ENCODE measurements at places on chromosomes 5 and 9.

DNA sequence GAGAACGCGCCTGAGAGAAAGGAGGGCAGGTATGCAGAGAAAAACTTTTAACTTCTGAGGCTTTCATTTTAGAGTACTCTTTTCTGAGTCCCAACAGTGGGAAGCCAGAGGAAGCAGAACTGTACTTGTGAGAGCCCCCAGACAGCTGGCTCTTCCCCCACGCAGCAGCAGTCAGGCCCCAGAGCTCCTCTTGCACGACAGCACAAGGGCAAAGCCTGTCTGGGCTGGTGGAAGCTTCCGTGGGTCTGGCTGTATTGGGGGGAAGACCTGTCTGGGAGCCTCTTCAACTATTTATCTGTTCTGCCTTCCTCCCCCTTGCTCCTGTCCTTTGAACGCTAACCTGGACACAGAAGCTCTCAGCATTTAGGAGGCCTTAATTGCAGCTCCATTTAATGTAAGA, 68.2 kb downstream of the THBS4 start:
- no peak for DNase-seq

DNA sequence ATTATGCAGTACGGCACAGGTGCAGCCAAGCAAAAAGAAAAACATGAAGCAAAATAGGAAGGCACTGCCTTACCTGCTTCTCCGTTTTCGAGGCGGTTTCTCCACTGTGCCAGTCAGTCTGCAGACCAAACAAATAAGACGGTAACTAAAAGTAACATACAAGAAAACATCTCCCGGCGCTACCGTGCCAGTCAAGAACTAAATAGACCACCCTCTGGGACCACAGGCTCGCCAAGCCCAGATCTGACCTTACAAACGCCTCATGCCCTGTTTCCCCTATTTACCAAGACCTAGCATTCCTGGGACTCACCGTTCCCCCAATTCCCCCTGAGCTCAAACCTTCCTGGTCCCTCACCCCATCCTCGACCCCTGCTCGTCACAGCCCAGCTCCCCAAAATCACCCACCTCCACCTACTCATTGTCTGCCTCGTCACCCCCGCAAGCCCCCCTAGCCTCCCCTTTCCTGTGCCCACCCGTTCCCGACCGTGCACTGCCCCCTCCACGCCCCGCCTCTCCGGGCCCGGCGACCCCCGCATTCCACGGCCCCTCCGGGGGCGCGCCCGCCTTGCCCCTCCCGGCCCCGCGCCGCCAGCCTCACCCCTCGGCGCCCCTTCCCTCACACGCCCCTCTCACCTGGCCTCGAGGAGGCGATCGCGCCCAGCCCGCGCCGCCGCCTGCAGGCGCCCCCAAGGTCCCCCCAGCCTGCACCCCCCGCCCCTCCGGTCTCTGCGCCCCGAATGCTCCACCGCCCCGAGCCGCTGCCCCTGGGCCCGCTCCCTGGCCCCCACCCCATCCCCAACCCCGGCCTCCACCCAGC, 560 bp downstream of the SCAI start:
- DNase-seq = no peak

GRCh38 chr5:41796061-41796460, 74.2 kb downstream of the OXCT1 start:
- DNase-seq = no peak

DNA sequence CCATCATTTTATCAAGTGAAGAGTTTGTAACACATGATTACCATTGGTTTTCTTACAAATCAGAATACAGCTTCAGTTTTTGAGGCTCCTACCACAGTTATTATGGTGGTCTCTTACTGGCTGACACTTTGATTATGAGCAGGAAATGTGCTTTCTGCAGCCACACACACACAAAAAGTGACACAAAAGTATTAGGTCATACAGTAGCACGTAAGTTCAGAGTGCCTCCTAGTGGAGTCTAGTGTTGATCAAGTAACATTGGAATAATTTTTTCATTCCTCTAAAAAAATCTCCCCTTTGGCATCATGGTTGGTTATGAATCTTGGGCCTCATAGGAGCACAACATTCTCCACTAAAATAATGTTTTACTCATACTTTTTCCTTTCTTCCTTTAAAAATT, 37.6 kb downstream of the PAM start:
- DNase-seq = no peak

GRCh38 chr9:18274693-18275092, 199.3 kb upstream of the ADAMTSL1 start:
- no peak for DNase-seq

DNA sequence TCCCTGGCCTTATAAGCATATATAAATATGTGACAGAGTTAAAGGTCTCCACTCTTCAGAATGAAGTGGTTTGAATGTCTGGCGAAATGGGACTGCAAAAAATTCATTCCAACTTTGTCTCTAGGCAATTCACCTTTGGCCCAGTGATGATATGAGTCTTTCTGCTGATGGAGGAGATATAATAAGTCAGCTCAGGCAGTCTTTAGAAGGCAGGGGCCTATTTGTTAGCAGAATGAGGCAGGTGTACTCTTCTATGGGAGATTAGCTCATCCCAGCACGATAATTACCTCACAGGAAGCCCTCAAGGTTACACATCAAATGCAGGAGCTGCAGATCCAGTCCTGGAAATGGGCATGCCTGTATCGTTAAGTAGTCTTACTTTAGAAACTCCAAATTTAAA, 300.5 kb downstream of the NR2F1-AS1 start:
- DNase-seq = no peak

GRCh38 chr5:23864786-23865185, 357.4 kb downstream of the PRDM9 start:
- no peak for DNase-seq

DNA sequence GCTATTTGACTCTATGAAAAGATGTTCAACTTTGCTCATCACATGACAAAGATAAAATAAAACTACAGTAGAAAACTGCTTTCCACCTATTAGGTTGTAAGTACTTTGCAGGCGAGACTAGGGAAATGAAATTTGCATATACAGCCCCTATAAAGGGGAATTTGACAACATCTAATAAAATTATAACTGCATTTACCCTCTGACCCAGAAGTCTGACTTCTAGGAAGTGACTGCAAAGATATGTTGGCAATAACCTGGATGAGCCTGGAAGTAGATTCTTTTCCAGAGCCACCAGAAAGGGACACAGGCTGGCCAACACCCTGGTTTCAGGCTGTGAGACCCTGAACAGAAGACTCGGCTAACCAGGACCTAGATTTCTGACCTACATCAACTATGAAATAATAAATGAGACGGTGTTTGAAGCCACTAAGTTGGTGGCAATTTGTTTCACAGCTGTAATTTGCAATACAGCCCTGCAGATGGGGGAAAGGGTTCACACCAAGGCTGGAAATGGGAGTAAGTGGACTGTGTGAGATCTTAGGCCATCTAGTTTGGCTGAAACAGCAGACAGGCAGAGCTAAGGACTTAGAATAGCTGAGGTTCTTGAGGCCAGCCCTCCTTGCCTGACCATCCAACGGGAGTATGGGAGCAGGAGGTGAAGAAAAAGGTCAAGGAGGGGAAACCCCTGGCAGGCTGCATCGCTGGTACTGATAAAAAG, 106.6 kb downstream of the SIL1 start:
- DNase-seq = no peak

DNA sequence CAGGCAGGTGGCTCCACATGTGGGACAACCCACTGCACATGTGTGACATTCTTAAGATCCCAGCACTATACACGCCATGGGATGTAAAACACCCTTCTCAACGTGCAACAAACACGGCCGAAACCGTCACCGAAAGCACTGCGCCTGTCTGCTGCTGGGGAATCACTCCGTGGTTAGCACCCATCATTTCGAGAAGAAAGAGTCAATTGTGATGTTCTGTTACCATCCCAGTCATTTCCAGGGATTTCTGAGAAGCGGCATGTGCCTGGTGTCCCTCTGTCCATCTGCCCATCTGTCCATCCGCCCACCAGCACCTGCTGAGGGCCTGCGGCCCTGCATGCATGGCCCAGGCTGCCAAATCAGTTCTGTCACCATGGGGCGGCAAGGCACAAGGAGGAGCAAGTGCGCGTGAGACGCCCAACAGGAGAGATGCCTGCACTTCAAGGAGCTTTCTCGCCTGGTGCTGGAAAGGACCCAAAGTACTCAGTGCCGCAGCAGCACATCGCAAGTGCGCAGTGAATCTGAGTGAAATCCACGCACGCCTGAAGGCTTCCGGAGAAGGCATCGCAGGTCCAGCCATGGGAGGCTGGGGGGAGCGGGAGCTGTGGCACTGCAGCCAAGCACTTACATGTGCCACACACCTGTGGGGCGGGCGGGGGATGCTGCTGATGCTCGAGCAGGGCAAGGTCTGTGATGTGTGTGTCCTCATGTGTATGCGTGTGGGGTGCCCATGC, 38.0 kb downstream of the VAV2 start:
- no peak for DNase-seq

- DNase-seq = no peak
Observed at GRCh38 chr5:127373858-127374491, 83.4 kb downstream of the MEGF10 start.

DNA sequence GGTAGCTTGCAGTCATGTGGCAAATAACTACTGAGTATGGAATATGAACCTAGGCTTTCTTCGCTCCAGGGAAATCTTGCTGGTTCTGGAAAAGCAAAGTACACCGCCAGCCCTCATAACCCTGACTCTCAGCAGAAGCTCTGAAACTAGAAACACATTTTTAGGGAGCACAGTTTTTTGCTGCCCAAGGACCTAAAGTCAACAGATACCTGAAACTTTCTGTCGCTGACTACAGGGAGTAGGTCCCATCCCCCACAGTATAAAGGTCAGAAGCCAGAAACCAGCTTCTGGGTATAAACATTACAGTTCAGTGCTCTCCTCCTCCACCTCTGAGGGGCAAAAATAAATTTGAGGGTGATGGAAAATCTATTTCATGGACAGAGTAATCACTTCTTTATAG, 3.0 kb downstream of the ATOX1 start:
- no peak for DNase-seq

DNA sequence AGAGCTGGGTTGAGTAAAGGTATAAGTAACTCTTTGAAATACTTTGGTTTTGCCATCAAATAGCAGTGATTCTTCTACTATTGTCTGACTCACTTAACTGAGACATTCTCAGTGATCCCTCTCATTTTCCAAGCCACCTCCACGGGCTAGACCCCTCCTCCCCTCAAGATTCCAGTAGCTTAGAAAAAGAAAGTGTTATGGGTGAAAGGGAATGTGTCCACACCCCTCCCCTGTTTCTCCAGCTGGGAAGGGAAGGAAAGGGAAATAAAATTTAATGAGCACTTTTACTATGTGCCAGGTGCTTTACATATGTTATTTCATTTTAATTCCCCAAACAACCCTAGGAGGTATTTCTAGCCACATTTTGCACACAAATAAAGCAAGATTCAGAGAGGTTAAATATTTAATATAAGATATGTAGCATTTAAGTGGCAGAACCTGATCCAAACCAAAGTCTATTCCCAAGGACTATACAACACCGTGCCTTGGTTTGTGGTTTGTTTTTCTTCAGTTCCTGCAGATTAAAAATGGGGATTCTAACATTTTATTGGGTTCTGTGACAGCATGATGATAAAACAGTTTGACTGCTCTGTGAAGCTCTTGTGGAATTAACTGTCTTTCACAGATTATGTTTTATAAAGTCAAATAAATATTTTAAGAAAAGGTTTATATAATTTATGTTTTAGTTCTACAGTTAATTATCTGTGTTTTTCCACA, 135.9 kb downstream of the ZSWIM6 start:
- no peak for DNase-seq

DNA sequence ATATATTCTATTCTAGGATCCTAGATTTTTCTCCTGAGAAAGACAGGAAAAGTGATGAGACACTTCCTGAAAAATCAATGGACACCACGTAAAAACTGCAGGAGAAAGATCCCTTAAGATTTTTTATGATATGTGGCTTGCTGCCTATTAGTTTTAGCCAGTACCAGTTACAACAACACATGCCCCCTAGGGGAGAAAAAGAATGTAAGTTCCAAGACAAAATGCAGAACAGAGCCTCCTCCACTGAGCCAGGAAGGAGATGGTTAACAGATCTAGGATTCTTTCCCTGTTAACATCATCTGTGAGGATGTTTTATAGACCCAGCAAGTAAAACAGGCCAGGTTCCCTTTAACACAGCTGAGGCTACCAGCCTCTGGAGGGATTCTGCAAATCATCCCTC, 574.7 kb downstream of the TLE4 start:
- DNase-seq = no peak

DNA sequence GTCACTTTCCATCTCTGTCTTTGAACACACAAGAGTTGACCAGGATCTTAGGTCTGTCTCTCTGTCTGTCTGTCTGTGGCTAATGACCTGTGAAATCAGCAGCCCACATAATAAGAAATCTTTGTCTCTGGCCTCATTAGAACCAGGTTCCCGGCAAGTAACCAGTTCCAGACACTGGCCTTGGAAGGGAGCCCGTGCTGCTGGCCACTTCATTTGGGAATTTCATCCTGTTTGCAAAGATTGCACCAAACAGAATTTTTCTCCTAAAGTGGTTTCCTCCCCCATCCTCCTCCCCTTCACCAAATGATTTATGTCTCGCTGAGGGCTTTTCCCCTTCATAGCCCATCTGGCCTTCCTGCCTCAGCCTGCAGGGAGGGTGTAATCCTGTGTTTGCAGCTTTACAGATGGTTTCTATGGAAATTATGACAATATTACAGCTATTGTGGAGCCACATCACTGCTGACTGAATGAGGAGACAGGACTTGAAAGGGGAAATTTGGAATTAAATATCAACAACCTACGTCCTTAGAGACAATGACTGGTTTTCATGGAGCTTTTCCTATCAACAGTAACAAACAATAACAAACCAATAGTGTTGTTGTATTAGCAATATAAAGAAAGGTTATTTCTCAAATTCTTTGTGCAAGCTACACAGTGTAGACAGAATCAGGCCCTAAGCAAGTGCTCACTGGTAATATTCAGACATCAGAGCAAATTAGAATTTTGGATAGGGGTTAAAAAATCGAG, 25.7 kb downstream of the DPYSL3 start:
- DNase-seq = no peak

GRCh38 chr5:150589862-150590601, 50.4 kb upstream of the SYNPO start:
- DNase-seq = no peak

GRCh38 chr9:129458663-129459546, 162.0 kb downstream of the C9orf50 start:
- DNase-seq = no peak

DNA sequence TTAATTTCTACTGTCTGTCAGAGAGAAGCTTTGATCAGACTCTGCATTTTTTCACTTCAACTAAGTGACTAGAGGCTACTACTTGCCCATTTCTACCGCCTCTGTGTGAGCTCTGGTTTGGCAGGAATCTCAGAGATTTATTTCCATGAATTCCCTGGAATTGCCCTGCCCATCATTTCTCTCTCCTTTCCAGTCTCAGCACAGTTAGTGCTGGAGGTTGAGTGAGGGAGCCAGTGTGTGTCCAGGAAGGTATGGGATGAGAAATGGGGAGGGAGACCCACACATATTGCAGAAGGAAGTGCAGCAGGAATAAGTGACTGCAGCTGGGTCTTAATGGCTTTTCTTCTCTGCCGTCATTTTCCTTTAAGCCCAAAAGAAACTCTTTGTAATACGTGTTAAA, 443.1 kb upstream of the ZNF462 start:
- no peak for DNase-seq

DNA sequence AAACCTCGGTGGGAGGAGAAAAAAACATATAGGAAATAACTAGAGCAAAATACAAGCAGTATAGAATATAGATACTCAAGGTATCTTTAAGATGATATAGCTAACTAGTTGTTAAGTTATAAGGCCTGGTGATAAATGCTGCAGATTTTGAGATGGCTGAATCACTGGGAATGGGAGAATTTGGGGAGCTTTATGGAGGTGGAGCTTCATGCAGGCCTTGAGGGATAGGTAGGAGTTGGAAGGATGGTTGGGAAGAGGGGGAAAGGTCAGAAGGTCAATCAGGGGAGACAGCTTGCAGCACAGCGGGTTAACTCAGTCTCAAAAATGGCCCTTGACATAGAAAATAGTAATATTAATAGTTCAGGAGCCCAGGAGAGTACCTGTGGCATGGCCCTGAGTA, 34.8 kb downstream of the RAI14 start:
- DNase-seq = no peak
